ENCODE measurements at places on chromosomes 5 and 9.

- peak; percentile 62 for DNase-seq
Measured at GRCh38 chr5:142748568-142749249, 21.5 kb upstream of the ARHGAP26 start.

DNA sequence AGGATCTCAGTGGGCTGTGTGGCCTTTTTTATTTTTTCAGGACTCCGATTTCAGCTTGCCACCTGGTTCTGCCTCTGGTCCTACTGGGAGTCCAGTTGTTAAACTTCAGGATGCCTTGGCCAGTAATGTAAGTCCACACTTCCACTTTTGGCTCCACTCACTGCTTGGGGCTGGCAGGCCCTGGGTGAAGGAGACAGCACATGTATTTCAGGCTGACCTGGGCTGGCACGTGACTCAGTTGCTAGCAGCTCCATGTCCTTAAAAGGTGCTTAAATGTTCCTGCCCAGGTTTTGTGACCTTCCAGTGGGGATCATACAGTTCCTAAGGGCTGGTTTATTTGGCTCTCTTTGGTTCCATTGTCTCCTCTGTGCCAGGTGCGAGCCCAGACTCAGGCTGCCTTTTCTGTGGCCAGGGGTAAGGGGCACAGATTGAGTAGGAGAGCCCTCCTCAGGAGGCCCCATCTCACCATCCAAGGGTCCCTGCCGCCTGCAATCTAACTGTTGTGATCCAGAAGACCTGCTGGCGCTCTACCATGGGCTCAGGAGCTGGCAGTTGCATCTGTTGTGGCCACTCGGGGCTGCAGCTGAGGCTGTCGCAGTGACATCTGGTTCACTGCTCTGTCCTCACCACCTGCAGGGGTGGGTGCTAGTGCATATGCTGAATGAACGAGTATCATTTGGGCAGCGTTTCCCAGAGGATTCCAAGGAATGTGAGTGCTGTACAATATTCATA is 19.2 kb upstream of the POMT1 start:
- no peak for DNase-seq

GRCh38 chr5:10935536-10935935 is 174.5 kb upstream of the DAP start:
- DNase-seq = no peak

- no peak for DNase-seq
Measured at GRCh38 chr9:83166372-83166771, 103.4 kb upstream of the RASEF start.

DNA sequence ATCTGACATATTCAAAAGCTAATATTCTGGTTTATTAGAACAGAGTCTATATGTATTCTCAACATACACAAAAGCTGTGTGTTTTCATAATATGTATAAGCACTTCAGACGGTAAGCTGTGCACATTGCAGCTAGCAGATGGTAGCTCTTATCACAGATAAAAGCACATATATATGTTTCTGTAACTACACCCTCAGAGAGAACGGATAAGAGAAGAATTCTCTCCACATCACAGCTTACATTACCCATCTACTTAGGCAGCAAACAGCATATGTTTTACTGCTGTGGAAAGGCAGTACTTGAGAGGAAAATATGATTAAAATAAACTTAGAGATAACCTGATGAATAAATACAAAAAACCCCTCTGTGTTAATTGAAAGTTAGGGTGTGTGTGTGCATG is 450.9 kb upstream of the ZNF608 start:
- no peak for DNase-seq

DNA sequence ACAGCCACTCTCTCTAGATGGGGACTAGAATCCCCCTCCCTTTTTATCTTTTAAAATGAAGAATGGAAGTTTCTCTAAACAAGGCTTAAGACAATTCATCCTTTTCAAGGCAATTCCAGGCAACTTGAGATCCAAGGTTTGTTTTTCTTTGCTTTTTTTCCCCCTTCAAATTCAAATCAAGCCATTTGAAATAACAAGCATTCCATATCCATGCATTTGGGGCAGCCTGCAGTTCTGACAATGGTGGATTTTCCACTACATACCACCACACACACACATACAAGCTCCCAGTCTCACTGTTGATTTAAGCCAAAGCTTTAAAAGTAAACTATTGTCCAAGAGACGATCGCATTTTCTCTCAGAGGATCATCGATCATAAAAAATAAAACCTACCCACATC is 424 bp downstream of the INSYN2B start:
- no peak for DNase-seq

- DNase-seq = no peak
Measured at GRCh38 chr5:143968071-143968878, 156.3 kb downstream of the HMHB1 start.

GRCh38 chr5:2167671-2168070 is 284.9 kb upstream of the IRX4 start:
- no peak for DNase-seq

DNA sequence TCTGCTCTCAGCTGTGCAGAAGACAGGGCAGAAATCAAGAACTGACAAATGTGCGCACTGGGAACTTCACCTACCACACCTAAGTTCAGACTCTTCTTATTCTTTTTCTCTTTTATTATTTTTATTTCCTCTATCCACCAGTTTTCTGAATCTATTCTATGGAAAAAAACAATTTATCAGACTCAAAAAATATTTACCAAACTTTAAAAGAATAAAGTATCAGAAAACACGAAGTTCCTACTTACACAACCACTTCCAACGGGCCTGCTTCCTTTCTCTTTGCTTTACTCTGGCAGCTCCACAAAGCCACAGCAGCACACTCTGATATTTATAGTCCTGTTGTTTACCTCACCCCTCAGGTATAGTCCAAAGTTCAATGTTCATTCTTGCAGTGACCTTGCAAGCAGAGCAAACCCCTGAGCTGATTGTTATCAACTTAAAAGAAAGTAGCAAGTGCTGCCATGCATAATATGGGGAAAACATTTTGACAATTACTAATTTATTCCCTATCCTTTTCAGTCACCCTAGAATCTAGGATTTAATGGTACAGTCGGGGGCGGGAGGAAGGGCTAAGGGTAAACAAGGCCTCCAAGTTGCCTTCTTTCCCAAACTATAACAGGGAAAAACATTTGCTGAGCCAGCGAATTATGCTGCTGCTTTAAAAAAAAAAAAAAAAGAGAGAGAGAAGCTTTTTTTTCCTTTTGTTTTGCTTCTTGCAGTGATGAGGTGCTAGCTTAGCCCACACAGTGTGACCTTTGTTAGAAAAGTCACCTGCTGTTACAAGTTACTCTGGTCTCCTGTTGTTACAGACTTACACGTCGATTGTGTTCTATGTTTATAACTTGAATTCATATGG is at the start of gene SELENOP:
SELENOP (minus strand) TSS at position 302 of the 856 bp plus-strand sequence. CDS start 3,539 bp downstream, outside the sequence.
- no peak for DNase-seq

- DNase-seq = no peak
Measured at GRCh38 chr9:83327323-83327722, 210.9 kb downstream of the FRMD3 start.

DNA sequence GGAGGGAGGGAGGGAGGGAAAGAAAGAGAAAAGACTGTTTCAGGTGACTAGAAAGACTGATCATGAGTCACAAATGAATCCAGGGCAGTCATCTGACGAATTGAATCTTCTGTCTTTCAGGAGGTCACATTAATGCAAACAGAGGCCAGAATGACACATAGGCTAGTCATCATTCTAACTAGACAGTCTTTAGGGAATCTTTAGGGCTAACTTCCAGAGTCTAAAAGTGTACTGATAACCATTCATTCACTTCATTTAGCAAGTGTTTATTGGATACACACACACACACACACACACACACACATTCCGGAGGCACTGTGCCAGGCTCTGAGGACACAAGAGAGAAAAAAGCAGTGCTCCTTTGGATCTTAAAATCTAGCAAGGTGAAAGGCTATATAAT is 156.7 kb downstream of the EBF1 start:
- no peak for DNase-seq

Measured in activated CD4-positive, alpha-beta T cell treated with anti-CD3 and anti-CD28 coated beads, Interleukin-2, amount 50 U/mL, for 48 hours (primary cell).